Thyroid gland (tissue), 4 donors: ENCODE measurements at places on chromosomes 6 and 20. TPM values are rescaled to one million over a fixed set of nuclear protein-coding genes. Genes with fewer than 3 reads are reported as not detected.

- peaks cover 61% of the 10 kb centered on the region for H3K4me1 ChIP-seq
- H3K4me3 ChIP-seq: no peak overlapping the region
- H3K36me3 ChIP-seq: no peaks in the 10 kb centered on the region
- peak overlapping the region; percentile 73 for H3K27ac ChIP-seq
These were observed 56.2 kb upstream of the EPB41L1 start for GRCh38 chr20:36098364-36098763.

DNA sequence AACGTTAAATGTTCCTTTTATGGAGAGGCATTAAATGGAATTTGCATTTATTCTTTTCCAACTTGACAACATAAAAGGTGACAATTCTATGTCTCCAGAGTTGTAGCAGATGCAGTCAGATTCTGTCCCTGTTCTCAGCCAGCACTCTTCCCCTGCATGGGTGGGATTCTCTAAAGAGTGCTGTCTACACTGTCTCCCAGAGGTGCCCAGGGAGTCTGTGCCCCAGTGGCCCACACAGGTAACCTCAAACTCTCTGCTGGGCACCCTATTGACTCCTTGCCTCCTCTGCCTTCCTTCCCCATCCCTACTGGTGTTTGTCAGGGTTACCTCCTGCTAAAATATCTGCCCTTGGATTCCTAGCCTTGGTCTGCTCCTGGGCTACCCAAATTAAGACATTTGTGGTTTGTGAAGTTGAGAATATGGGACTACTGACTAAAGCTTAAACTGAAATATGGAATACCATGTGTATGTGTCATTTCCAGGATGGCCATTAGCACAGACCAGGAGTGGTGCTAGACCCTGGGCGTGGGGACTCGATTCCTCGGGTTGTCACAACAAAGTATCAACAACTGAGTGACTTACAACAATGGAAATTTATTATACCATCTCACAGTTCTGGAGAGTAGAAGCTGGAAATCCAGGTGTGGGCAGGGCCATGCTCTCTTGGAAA is 284.7 kb downstream of the CDH26 start:
- H3K36me3 ChIP-seq: no peaks in the 10 kb centered on the region
- no peaks in the 10 kb centered on the region for H3K4me1 ChIP-seq
- no peak overlapping the region for H3K4me3 ChIP-seq
- H3K27me3 ChIP-seq: no peaks in the 10 kb centered on the region

- H3K4me1 ChIP-seq: no peaks in the 10 kb centered on the region
- no peak overlapping the region for H3K27ac ChIP-seq
- H3K27me3 ChIP-seq: no peaks in the 10 kb centered on the region
- no peak for DNase-seq
These were observed 130.0 kb downstream of the CDH26 start for GRCh38 chr20:60088236-60088635.

- no peaks in the 10 kb centered on the region for H3K27me3 ChIP-seq
- no peak overlapping the region for H3K27ac ChIP-seq
- H3K4me1 ChIP-seq: no peaks in the 10 kb centered on the region
- no peak overlapping the region for H3K4me3 ChIP-seq
- no peaks in the 10 kb centered on the region for H3K36me3 ChIP-seq
- DNase-seq: no peak
These were observed 128.1 kb downstream of the IPCEF1 start for GRCh38 chr6:154228521-154228905.

DNA sequence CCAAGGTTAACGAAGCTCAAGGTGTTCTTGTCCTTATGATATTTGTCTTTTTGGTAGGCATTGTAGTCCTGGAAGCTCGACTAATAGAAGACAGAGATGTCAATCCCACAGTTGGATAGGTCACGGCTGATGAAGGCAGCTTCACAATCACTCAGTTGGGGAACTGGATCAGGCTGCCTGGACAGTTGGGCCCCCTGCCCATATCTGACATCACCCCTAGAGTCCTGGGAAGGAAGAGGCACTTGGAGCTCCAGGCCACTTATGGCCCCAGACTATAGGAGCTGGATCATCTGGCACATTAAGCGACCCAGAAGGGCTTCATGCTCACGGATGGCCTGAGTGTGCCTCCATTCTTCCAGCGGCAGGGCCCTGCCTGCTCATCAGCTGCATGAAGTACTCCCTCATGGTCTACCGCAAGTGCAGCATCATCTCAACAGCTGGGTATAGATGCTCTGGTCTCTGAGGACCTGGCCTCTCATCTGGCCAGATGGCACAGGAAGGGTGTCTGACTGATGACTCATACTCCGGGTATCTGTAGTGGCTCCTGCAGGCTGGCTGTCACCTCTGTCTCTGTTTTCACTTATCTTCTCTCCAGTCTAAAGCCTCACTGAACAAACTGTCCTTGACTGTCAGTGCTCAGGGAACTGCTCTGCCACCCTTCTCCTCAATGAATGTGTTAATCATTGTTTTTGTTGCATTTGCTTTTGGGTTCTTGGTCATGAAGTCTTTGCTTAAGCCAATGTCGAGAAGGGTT is 29.2 kb upstream of the SSR1 start:
- H3K27me3 ChIP-seq: no peaks in the 10 kb centered on the region
- no peak overlapping the region for H3K27ac ChIP-seq
- H3K4me1 ChIP-seq: no peaks in the 10 kb centered on the region
- H3K4me3 ChIP-seq: no peak overlapping the region

The C20orf144 gene
- total RNA-seq: not detected

The ZNF831 gene
- 1.3 TPM for total RNA-seq

DNA sequence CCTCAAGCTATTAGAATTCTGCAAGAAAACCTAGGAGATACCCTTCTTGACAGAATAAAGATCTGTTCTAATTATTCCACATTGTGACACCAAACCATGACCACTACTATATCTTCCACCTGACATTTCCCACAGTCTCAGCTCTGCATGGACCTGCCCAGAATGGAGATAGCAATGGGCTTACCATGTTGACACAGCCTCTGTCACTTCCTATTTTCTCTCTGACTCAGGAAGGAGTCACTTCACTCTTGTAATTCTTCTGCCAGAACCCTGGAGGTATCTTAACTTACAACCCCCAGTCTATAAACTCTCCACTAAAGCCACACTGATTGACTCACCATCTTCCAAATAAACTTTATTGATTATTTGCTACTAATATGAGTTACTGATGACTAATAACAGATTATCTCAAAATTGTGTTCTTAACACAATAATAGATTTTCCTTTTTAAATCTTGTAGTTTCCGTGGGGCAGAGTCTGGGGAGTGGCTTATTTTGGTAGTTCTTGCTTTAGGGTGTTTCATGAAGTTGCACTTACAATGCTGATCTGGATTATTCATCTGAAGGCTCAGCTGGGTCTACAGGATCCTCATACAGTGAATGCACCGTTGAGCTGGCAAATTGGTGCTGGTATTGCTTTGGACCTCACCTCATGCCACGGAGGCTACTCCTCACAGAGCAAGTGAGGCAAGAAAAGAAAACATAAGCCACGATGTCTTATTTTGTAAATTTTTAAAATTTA is 869.9 kb downstream of the KIF16B start:
- H3K27ac ChIP-seq: no peak overlapping the region
- H3K36me3 ChIP-seq: no peaks in the 10 kb centered on the region
- DNase-seq: no peak
- no peaks in the 10 kb centered on the region for H3K4me1 ChIP-seq
- H3K4me3 ChIP-seq: no peak overlapping the region

The SSTR4 gene
- total RNA-seq: not detected

The NR2E1 gene
- not detected for total RNA-seq

GRCh38 chr6:20554817-20555216 is 20.6 kb downstream of the CDKAL1 start:
- H3K4me3 ChIP-seq: no peak overlapping the region
- H3K4me1 ChIP-seq: no peaks in the 10 kb centered on the region
- no peak overlapping the region for H3K27ac ChIP-seq
- no peaks in the 10 kb centered on the region for H3K27me3 ChIP-seq
- DNase-seq: no peak

The GPX5 gene
- not detected for total RNA-seq

DNA sequence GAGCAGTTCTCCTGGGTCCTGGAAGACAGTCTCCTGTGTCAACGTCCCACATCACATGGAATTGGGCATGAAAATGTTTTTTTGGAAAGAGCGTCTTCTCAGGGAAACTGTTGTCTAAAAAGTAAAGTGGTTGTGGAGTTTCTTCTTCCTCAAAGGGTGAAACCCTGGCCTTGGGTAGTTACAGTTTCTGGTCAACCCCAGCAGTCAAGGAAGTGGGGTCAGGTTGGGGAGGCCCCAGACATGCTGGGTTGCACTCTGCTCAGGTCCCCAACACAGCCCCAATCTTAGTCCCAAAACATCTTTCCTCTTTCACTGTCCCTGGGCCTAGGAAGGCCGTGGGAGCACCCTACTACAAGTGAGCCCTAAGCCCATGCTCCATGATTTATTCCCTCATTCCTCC is 996 bp upstream of the NFKBIE start:
- no peak overlapping the region for H3K4me3 ChIP-seq
- no peak for DNase-seq
- peaks cover 34% of the 10 kb centered on the region for H3K4me1 ChIP-seq

DNA sequence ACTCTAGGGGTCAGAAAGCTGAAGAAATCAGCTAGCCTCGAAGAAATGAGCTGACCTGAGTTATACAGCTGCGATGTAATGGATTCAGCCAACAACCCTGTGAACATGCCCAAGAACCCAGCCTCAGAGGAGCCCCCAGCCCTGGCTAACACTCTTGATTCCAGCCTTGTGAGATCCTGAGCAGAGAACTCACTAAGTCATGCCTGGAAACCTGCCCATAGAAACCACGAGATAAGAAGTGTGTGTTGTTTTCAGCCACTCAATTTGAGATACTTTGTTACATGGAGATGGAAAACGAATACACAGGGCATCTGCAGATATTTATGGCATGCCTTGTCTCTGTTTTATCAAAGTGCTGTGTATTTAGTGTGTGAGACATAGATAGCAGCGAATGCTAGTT is 265.2 kb downstream of the QKI start:
- H3K27me3 ChIP-seq: no peaks in the 10 kb centered on the region
- no peak for DNase-seq
- no peaks in the 10 kb centered on the region for H3K36me3 ChIP-seq
- H3K4me1 ChIP-seq: no peaks in the 10 kb centered on the region
